IPS DF 19.7 (cell line): ENCODE measurements at places on chromosomes 3 and 15.
A peak's percentile ranks its signal among the peaks of the same experiment; 100 is the strongest.

GRCh38 chr15:71780115-71780976 is 30.0 kb upstream of the NR2E3 start:
- DNase-seq, result peak; percentile 72

DNA sequence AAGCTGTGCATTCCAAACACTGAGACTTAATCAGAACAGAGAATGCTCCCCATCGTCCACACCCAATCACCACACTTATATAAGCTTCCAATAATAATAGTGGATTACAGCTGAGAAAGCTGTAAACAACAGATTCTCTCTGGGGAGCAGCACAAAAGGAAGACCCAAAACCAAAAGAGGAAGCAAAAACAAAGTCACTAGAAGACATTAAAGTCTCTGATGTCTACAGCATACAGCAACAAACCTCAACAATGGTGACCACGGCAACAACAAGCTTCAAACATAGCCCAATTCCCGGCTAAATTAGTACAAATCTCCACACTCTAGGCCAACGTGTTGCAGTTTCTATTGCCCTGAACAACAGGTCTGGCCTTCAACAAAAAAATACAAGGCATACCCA is 37.7 kb downstream of the ZDHHC23 start:
- no peak for DNase-seq

- no peak for DNase-seq
These were observed 60.2 kb upstream of the ARHGEF26 start for GRCh38 chr3:154061001-154061370.

GRCh38 chr3:77160931-77161497 is 121.1 kb downstream of the ROBO2 start:
- DNase-seq, result no peak

DNA sequence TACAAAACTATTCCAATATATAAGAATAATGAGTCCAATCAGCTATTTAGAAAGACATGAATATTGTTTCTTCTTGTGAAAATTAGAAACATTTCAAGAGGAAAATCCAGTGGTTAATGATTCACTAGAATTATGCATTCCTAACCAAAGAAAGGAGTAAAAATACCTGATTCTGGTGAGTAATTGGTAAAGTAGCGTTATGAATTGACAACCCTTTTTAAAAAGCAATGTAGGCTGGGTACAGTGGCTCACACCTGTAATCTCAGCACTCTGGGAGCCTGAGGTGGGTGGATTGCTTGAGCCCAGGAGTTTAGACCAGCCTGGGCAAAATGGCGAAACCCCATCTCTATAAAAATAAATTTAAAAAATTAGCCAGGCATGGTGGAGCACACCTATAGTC is 43.3 kb downstream of the TOPAZ1 start:
- no peak for DNase-seq

GRCh38 chr3:80261082-80261481 is 493.3 kb upstream of the ROBO1 start:
- DNase-seq, result no peak

DNA sequence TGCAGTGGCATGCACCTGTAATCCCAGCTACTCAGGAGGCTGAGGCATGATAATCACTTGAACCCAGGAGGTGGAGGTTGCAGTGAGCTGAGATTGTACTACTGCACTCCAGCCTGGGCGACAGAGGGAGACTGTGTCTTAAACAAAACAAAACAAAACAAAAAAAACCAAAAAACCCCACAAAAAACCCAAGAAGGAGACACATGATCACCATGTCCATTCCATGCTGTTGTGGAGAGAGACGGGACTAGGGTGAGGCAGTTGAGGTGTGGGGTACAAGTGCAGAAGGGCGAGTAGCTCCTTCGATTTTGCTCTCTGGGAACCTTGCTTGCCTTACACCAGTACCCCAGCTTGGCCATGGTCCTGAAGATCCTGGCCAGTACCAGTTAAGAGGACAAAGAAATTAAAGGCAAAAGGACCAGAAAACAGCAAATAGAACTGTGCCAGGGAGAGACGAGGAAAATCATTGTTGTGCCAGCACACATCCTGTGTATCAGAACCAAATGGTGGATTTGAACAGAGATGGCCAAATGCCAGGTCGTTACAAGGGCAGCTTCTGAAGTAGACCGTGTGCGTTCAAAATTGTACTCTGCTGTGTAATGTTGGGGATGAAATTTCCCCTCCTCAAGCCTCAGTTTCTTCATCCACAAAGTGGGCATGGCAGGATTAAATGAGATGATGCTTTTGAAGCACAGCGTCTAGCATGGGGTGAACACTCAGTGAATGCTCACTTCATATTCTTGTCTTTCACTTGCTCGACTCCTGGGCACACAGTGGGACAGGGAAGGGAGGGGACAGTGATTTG is 42.9 kb upstream of the CTSH start:
- DNase-seq, result no peak

DNA sequence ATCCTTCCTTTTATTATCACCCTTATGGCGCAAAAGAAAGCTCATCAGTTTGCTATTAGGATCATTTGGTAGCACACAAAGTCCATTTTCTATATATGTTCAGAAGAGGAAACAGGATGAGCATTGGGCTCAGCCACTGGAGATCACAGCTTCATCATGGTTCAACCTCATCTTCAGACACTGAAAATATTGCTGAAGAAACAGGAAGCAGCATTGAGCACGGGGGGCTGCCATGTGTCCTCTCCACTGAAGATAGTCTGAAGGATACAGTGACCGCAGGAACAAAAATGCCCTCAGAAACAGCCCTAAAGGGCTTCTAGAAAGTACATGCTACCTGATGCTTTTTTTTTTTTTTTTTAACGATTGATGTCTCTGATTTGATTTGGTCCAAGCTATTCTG is 835.3 kb upstream of the CFAP20DC start:
- DNase-seq, result no peak

DNA sequence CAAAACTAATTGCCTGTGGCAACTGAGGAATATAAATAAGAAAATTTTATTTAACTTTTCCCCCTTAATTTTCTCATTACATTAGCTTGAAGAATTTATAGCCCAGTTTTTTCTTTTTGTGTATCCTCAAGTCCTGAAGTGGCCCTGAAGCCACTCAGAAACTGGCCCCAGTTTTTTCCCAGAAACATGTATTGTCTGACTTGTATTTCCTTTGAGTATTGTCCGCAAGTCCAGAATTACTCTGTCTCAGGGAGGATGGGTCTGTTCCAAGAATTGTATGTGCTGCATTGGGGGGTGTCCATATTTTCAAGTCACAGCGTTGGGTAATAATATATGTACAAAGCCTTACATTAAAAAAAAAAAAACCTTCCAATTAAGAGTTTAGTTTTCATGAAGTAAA is 149.7 kb upstream of the IL12A start:
- no peak for DNase-seq

- DNase-seq, result no peak
These were observed 58.1 kb upstream of the MEF2A start for GRCh38 chr15:99507504-99508310.

- DNase-seq, result no peak
These were observed 62.6 kb downstream of the AKAP13 start for GRCh38 chr15:85443046-85443445.

GRCh38 chr3:185561958-185562357 is 9.6 kb upstream of the LIPH start:
- DNase-seq, result no peak

DNA sequence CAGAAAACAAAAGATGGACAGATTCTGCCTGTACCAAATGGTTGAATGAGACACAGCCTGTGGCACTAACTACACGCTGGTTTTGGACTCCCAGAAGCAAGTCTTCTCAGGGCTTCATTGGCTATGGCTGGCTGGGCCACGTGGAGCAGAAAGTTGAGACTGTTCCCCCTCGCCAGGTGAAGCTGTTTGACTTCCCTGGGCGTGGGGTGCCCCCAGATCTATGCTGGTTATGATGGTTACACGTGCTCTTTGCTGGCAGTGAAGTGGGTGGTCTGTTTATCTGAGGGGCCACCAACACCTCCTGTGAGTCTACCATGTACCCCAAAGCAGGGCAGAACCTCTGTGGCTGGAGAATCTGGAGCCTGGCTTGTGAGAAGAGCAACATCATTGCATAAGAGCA is 60.3 kb upstream of the EPHA6 start:
- no peak for DNase-seq

- DNase-seq, result no peak
These were observed 25.5 kb upstream of the HHATL start for GRCh38 chr3:42728056-42728455.

DNA sequence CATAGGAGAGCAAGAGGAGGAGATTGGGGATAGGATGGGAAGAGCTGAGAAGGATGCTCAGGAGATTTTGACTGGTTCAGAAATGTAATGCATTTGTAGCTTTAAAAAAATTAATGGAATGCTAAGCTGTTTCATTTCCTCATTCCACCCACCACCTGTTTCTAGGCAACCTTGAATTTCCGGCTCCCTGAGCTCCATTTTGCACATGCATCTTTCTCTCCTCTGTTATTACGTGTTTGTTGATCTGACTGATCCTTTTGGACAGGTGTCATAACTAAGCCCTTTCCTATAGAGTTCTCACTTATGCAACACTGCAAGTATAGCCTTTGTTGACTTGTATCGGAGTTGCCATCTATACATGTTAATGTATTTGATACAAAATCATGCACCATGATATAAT is 4.3 kb downstream of the TMPRSS7 start:
- DNase-seq, result no peak

DNA sequence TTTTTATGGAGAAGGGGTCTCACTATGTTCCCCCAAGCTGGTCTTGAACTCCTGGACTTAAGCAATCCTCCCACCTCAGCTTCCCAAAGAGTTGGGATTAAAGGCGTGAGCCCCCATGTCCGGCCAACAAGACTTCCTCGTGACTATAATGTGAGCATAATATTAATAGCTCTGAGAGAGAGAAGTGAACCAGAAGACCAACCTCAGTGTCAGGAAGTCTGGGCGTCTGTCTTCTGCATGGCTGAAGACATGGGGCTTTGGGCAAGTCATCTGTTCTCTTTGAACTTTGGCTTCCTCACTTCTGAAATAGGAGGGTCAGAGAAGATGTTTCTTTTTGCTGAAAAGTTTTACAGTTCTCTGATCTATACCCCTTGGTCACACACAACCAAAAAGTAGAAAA is 92.1 kb downstream of the SLC49A4 start:
- DNase-seq, result no peak

- no peak for DNase-seq
These were observed 7.6 kb downstream of the RTP2 start for GRCh38 chr3:187694801-187695200.

GRCh38 chr3:190013943-190014924 is 106.5 kb downstream of the P3H2 start:
- no peak for DNase-seq

DNA sequence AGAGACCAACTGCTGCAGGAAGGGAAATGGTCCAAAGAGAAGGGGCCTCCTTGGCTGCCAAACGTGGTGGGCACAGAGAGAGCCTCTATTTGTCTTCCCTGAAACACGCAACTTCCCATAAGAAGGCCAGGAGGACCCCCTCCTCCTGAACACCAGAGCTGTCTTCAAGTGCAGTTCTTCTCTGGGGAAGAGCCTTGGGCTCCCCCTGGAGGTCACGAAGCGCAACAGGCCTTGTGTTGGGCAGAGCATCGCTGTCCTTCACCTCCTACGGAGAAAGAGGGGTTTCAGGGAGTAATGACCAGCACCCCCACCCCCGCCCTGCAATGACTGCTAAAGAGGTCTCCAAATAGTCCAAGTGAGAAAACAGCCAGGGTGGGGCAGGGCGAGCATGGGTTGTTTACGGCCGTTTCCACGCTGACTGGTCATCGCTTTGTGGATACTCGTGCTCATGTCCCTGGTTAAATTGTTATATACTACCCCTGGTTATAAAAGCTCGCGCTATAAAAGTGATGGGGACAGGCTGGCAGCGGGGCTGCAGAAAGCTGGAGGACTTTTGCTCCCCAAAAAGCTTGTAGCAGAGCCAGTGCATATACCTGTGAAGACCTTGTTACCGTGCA is 397.5 kb upstream of the ATP10A start:
- DNase-seq, result peak; percentile 77

DNA sequence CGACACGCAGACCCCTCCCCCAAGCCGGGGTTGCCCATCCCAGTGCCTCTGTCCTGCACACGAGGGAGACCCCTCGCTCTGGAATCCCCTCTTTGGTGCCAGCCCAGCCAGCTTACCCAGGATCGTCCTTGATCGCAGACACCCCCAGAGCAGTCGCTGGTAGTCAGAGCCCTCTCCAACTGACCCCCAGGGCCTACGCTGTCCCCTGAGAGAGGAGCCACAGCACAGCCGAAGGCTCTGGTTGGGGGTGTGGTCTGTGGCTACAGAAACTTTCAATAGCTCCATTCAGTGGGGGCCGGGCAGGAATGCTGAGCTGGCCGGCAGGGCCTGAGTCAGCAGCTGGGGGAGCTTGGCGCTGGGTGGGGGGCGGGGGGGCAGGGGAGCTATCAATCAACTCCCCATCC is at the start of gene LCTL:
TSS of gene LCTL (minus strand) at position 258 of the 404 bp plus-strand sequence. CDS start 633 bp downstream, outside the sequence.
- DNase-seq, result no peak

DNA sequence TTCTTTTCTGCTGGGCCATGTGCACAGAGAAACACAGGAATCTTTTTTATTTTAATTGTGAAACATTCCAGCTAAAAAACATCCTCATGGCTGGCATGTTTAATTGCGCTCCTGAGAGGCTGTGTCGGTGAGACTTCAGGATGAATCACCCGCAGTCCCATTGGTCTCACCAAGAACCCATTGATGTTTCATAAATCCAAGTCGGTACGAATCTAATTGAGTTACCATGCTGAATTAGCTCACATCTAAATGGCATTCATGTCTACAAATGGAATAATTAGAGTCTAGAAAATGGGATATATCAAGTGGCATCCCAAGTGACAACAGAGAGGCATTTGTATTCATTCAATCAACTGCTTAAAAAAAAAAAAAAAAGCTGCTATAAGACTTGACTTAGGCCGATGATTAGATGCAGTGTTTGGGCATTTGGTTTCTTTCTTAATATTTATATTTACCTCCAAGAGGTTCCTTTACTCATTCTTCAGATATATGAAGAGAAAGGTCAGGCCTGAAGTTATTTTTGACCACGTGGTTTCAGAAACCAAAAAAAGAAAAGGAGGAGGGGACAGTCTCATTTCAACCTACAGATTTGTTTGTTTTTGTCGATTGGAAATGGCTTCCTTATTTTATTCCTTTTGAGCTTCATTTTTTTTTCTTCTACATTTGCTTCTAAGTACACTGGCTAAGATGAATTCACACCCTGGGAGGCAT is 79.1 kb upstream of the FOXB1 start:
- DNase-seq, result no peak

GRCh38 chr3:184654375-184654774 is 57.5 kb downstream of the MAGEF1 start:
- DNase-seq, result no peak

DNA sequence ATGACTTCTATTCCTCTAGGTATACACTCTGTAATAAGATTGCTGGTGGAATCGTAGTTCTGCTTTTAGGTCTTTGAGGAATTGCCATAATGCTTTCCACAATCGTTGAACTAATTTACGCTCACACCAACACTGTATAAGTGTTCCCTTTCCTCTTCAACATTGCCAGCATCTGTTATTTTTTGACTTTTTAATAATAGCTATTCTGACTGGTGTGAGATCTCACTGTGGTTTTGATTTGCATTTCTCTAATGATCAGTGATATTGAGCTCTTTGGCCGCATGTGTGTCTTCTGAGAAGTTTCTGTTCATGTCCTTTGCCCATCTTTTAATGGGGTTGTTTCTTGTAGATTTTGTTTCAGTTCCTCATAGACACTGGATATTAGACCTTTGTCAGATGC is 12.8 kb downstream of the NXPE3 start:
- no peak for DNase-seq
